ENCODE measurements at places on chromosomes 1 and 21. TPM values are rescaled to one million over a fixed set of nuclear protein-coding genes. Genes with fewer than 3 reads are reported as not detected.

DNA sequence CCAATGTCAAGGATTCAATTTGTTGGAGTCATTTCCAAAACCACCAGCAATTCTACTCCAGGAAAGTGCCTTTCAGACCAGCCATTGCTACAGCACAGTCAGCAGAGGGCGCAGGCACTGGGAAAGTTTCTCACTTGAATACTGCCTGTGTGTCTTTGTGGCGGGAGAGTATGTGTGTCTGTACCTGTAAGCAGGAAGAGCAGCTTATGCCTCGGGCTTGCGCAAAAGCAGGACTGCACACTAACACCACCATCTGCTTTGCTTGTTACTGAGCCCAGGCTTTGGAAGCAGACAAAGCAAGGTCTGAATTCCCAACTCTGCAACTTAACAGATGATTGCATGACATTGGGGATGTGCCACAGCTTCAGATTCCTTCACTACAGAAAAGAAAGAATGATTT, 7.0 kb upstream of the CTSE start:
- peak; percentile 56 for DNase-seq

IVNS1ABP gene
- total RNA-seq = 75.6 TPM

GRCh38 chr1:239999170-239999569, 92.5 kb upstream of the FMN2 start:
- DNase-seq = no peak

LRRIQ3 gene
- total RNA-seq = 1.4 TPM

GRCh38 chr21:28338701-28339305, 653.9 kb downstream of the LTN1 start:
- no peak for DNase-seq

MYOG gene
- not detected for total RNA-seq

VWA5B1 gene
- total RNA-seq = not detected

Measured in epithelial cell of proximal tubule (primary cell).